ENCODE measurements at places on chromosomes 3 and 15. TPM values are rescaled to one million over a fixed set of nuclear protein-coding genes. Genes with fewer than 3 reads are reported as not detected.
A peak's percentile ranks its signal among the peaks of the same experiment; 100 is the strongest.

The CMTM6 gene
- 52.2 TPM for total RNA-seq

The LRRK1 gene
- total RNA-seq, result 0.41 TPM

The PIERCE2 gene
- 2.6 TPM for total RNA-seq

The SCN5A gene
- total RNA-seq, result 2.3 TPM

DNA sequence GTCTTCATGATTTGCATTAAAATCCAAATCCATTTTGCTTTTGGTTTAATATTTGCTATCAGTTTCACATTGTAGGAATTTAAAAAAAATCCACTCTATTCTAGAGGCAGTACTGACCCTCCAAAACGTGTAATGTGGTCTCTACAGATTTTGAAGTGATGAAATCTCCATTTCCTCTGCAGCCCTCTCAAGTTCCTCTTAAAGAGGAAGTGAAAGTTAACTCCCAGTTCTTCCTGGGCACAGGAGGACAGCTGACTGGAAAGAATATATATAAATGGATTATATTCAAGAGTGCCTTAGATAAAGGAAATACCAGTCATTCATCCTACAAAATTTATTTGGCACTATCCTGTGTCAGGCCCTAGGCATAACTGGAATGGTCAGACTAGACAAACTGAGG is 83.5 kb upstream of the PLCL2 start:
- no peak for DNase-seq

- no peak for DNase-seq
Measured at GRCh38 chr3:157931517-157931916, 174.7 kb downstream of the SHOX2 start.

- peak; percentile 18 for DNase-seq
Measured at GRCh38 chr3:24963762-24964625, 464.1 kb upstream of the RARB start.

- DNase-seq, result no peak
Measured at GRCh38 chr15:46525984-46526725, 891.3 kb downstream of the SQOR start.

GRCh38 chr3:23238578-23238977 is 35.5 kb downstream of the UBE2E2 start:
- no peak for DNase-seq

GRCh38 chr15:69568173-69569009 is 115.8 kb downstream of the RPLP1 start:
- peak; percentile 83 for DNase-seq

GRCh38 chr15:92118936-92119325 is 265.4 kb downstream of the SLCO3A1 start:
- no peak for DNase-seq

GRCh38 chr3:11522953-11523571 is 120.7 kb downstream of the VGLL4 start:
- DNase-seq, result no peak

DNA sequence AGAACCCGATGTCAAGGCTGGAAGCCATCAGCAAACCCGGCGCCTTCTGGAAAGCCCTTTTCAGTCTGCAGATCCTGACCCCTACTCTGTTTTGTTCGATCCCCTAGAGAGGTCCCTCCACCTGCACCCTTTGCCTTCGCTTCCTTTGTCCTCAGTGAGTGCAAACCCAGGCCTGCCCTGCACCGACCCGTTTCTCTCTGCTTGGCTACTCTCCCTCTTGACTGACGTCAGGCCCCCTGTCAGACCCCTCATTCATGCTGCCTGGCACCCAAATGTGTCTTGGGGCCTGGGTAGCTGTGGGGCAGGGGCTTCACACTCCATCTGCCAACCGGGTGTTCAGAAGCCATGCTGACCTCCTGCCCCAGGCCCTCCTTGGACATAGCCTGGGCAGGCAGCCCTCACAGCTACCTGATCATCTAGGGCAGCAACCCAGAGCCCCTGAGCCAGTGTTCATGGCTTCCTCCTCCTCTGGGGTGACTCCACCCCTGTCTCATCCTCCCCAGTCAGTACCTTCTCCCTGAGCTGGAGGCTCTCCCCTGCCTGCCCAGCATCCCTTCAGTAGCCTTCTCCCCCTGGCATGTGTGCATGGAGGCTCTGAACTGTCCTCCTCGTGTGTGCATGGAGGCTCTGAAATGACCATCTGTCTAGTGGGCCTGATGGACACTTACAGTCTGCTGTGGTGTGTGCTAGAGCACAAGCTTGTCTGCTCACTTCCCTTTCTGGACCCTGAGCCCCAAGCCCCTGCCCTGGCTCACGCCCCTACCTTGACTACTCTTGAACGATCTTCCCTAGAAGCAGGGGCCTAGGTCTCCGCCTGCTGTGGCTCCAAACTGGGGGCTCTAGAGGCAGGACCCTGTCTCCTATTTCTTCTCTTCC is 69.4 kb downstream of the EXOG start:
- DNase-seq, result no peak
